SHP77 (cell line): ENCODE measurements at places on chromosomes 3 and 15.

GRCh38 chr15:31392761-31393401 lies 66.2 kb downstream of the KLF13 start:
- DNase-seq, result no peak

DNA sequence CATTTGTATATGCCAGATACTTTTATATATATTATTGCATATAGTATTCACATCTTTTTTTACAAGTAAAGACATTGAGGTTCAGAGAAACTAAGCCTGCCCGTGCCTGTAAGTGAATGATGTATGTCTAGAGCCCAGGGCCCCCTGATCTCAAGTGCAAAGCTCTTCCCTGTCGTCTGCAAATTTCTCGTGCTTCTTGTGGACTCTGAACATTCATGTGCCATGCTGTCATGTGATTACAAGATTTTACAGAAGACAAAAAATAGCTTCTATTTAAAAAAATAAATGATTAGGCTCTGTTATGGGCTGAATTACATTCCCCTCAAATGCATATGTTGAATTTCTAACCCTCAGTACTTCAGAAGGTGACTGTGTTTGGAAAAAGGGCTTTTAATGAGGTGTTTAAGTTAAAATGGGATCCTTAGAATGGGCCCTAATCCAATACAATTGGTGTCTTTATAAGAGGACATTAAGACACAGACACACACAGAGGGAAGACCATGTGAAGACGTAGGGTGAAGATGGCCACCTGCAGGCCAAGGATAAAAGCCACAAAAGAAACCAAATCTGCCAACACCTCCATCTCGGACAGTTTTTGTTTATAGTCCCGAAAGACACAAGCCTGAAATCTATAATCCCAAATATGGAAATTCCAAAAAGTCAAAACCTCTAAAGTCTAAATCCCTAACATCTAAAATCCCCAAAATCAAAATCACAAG lies 3.9 kb upstream of the MASP1 start:
- no peak for DNase-seq

- DNase-seq, result no peak
Observed at GRCh38 chr3:24158761-24159454, 213.8 kb downstream of the NR1D2 start.

GRCh38 chr15:98774756-98775497 lies 126.6 kb downstream of the IGF1R start:
- no peak for DNase-seq

- no peak for DNase-seq
Observed at GRCh38 chr15:42665827-42666226, 71.1 kb downstream of the CDAN1 start.

- DNase-seq, result peak; percentile 17
Observed at GRCh38 chr3:45647148-45647619, 42.0 kb upstream of the SACM1L start.

DNA sequence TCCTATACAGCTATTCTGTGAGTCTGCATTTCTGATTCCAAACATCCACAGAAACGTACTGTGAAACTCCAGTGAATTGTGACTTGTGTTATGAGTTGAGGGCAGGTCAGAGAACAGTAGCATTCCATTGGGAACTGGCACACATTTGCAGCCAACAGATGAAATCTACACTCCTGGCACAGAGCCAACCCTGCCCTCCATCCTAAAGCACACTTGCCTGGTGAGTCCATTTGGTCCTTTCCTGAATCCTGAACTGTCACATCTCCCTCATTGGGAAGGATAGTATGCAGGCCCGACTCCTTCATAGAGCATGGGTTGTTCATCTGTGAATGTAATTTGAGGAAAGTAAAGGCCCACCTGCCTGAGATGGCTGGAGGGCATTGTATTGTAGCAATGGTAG lies 314.3 kb upstream of the RASGRP1 start:
- DNase-seq, result no peak

DNA sequence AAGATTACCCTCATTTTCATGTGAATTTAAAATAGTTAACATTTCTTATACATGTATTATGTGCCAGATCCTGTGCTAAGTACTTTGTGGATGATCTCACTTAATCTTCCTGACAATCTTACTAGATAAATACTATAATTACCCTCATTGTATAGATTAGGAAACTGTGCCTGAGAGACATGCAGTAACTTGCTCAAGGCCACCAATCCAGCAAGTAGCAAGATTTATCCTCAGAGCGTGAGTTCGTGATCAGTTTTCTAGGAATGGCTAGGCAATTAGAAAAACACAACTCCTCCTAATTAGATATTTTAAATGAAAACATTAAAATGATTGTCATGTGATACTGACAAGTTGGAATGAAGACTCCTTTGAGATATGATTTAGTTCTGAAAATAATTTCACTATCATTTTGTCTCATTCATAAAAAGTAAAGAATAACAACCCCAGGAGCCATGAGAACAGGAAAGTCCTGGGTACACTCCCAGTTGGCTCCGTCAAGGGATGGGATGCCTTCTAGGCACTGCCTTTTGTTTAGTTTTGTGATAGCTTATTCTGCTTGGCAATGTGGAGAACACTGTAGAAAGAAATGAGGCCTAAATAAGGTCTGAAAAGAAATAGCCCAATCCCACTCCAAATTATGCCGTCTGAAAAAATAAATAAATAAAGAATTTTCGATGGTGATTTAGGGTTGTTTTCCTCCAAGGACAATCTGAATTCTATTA lies 61.3 kb downstream of the FBN1 start:
- no peak for DNase-seq

- DNase-seq, result no peak
Observed at GRCh38 chr15:59828861-59829260, 139.7 kb upstream of the BNIP2 start.

- no peak for DNase-seq
Observed at GRCh38 chr3:171452328-171452727, 7.9 kb downstream of the TNIK start.

DNA sequence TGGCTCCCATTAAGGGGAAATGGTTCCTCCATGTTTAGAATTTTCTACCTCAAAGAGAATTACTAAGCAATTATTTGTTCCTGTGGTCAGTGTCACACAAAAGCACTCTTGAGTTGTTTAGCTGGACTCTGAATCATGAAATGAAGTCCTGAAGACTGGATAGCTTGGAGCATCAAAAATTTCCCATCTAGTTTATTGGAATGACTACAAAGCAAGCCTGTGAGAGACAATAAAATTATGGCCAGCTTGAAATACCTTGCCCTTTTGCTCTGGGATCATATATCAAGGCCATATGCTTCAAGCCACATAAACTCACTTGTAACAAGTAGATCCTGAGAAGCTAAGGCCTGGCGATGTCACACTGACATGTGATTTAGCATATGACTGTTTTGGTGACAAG lies 292.3 kb downstream of the TIGIT start:
- no peak for DNase-seq

DNA sequence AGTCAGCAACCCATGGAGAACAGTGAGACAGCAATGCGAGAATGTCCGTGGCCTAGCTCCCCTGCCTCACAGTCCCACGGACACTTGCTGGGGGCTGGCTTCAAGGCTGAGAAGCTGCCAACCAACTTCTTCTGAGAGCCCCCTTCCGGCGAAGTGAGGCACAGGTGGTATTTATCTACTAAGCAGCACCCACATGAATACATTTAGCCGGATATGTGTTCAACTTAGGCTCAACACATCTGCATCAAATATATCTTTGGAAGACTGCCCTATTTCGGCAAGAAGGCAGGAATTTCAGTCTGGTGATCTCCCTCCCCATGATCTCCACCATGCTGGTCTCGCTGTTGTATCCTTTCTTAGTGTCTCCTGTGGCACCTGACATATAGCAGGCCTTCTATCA lies 340.9 kb upstream of the NR2E3 start:
- DNase-seq, result no peak

GRCh38 chr3:59692117-59692516 lies 642.3 kb upstream of the CFAP20DC start:
- no peak for DNase-seq
